ENCODE measurements at places on chromosomes 13 and 19. TPM values are rescaled to one million over a fixed set of nuclear protein-coding genes. Genes with fewer than 3 reads are reported as not detected.

KCNJ14 gene
- polyA plus RNA-seq, result 0.45 TPM

DNA sequence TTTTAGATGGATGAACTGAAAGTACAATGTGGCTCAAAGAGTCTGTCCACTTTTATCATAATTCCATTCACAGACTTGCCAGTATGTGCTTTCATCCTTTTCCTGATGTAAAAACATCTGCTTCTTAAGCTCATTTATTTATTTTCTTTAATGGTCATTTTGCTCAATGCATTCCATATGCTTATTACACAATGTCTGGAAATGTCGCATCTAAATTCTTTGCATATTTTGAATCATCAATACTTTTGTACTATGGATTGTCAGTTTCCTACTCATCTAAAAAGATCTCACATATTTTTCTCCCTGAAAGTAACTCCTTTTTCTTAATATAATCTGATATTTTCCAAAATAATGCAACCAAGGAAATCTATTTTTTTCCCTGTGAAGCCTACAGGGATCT, 1315.8 kb downstream of the EFNB2 start:
- DNase-seq, result no peak

GRCh38 chr19:28307487-28307886, 905.5 kb downstream of the UQCRFS1 start:
- no peak for DNase-seq

DNA sequence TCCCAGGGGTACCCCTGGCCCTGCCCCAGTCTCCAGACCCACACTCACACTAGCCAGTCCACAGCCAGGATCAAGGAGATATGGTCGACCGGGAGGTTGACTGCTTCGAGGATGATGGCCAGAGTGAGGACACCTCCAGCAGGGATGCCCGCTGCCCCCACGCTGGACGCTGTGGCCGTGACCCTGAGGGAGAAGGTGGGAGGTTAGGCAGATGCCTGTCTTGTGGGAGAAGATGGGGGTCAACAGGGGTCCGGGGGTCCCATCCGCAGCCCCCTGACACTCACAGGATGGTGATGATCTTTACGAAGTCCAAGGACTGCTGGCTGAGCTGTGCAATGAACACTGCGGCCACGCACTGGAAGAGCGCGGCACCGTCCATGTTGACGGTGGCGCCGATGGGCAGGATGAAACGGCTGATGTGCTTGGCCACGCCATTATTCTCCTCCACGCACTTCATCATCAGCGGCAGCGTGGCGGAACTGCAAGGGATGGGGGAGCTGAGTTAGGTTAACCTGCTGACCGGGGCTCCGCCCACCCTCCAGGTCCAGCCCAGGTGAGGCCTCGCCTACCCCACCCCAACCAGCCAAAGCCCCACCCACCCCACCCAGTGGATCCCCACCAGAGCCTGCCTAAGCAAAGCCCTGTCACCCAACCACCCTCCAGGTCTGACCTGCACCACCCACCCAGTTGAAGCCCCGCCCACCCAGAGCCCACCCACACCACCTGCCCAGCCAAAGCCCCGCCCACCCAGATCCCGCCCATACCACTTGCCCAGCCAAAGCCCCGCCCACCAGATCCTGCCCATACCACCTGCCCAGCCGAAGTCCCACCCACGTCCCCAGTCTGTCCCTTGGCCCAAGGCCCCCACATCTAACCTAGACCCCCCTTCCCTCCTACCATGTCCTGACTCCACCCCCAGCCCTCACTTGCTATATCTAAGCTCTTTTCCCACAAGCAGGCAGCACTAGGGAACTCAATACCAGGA, 11.2 kb downstream of the SLC1A5 start:
- peak; percentile 79 for DNase-seq

SIGLEC5 gene
- not detected for polyA plus RNA-seq

- no peak for DNase-seq
These were observed 406.4 kb downstream of the FGF9 start for GRCh38 chr13:22077205-22077683.

- DNase-seq, result no peak
These were observed 275.5 kb downstream of the GPC6 start for GRCh38 chr13:93502071-93502470.

GRCh38 chr19:10289836-10290356, at the start of gene ICAM5:
Gene ICAM5, plus strand, starts transcription at chr19:10289952. Its CDS starts 92 bp downstream, at chr19:10290044.
- DNase-seq, result no peak

NKPD1 gene
- 0.55 TPM for polyA plus RNA-seq

DNA sequence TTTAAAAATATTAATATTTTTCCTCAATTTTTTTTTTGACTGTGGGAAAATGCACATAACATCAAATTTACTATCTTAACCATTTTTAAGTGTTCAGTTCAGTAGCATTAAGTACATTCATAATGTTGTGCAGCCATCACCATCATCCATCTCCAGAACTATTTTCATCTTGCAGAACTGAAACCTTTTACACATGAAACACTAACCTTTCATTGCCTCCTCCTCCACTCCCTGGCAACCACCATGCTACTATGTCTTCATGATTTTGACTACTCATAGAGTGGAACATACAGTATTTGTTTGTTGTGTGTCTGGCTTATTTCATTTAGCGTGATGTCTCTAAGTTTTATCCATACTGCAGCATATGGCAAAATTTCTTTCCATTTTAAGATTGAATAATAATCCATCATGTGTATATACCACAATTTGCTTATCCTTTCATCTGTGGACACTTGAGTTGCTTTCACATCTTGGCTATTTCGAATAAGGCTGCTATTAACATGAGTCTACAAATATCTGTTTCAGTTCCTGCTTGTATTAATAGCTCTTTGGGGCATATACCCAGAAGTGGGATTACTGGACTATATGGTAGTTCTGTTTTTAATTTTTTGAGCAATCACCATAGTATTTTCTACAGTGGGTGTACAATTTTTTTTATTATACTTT, 376.4 kb downstream of the MTUS2 start:
- DNase-seq, result no peak

PLPP2 gene
- 195 TPM for polyA plus RNA-seq

DNA sequence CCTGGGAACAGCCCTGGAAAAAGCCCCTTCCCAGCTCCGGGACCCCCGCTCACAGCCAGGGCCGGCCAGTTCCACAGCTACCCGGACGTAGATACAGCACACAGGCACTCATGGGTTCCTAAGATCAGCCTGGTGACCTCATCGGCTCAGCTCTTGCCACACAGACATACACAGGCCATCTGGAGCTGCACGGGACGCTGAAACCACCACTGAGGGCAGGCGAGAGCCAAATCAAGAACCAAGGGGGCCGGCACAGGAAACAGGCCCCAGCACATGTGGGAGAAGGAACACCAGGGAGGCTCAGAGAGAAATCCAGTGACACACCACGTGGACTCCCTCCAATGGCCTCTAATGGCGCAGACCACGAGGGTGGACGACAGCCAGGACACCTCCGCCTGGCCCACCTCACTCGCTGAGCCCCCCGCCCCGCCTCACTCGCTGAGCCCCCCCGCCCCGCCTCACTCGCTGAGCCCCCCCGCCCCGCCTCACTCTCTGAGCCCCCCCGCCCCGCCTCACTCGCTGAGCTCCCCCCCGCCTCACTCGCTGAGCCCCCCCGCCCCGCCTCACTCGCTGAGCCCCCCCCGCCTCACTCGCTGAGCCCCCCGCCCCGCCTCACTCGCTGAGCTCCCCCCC, 69.7 kb upstream of the C13orf46 start:
- DNase-seq, result no peak

DNA sequence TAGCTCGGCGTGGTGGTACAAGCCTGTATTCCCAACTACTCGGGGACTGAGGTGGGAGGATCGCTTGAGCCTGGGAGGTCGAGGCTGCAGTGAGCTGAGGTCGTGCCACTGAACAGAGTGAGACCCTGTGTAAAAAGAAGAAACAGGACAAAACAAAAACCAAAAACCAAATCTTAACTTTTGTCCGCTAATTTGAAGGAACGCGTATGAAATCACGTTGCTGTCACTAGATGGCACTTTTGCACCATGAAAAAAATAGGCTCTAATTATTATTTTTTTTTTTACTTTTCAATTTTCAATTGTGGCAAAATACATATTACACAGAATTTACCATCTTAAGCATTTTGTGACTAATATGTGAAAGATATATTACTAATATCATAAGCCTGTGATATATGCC, 17.6 kb upstream of the ZNF835 start:
- DNase-seq, result no peak

DNA sequence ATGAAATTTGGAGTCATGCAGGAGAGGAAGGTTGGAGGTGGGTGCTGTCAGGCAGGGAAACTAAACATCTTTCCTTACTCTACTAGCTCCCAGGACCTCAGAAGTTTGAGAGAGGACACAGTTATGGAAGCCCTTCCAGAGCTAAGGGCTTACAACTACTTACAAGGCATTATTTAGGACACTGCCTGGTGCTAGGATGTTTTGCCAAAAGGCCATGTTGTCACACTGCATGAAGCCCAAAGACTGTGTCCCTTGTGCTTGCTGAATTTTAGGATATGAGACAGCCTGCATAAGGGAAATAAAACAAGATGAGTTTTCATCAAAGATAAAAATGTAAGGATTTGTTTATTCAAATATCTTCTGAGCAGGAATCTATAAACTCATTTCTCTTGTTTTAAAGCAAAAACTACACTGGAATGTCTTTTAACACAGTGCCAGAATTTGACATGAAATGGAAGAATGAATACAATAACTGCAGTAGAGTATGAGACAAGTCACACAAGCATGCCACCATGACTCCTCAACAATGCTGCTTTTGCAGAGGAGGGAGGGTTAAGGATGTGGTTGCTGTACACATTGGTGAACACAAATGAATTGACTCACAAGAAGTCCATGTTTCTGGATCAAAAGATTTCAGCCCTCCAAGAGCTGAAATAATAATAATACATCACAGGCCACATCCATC, 258.4 kb downstream of the SPRY2 start:
- DNase-seq, result no peak

DNA sequence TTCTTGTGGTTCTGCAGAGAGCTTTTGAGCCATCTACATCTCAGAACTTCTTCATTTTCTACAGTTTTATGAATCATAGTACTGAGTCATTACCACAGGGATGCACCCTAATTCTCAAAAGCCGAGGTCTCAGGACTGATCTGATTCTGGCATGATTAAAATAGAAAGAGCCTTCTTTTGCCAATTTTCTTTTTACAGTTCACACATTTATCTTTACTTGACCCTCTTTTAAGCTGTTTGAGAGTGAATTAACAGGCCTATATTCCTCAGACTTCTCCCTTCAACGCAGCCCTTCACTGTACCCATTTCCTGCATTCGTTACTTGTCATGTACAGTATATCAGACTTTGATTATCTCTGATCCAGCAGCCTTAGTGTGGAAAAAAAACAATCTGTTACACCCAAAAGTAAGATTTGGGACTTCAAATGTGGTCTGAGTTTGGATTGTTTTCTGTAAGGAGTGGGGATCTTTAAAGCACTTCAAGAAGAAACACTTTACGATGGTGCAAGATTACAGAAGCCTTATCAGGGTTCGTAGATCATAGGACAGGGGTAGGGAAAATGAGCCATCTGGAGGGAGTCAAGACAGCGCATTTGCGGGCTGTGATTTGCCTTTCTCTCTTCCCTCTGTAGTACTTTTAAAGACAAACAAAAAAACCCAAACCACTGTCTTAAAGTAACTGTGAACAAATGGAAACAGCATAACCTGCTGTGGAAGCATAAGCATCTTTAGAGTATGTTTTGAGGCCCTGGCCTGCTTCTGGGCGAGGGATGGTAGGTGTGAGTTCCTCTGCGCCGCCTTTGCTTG, 15.3 kb upstream of the GPR183 start:
- no peak for DNase-seq

- no peak for DNase-seq
These were observed 146.9 kb downstream of the LMO7 start for GRCh38 chr13:75782985-75783384.

GRCh38 chr13:24071423-24072075, 89.0 kb upstream of the SPATA13 start:
- DNase-seq, result no peak

- DNase-seq, result no peak
These were observed 29.6 kb upstream of the RCBTB2 start for GRCh38 chr13:48562296-48563066.

GRCh38 chr13:44052780-44053184, 173.1 kb downstream of the LACC1 start:
- DNase-seq, result no peak

- DNase-seq, result no peak
These were observed 8.0 kb downstream of the HCN2 start for GRCh38 chr19:597406-598315.
